Activated CD4-positive, alpha-beta T cell treated with anti-CD3 and anti-CD28 coated beads for 36 hours (primary cell): ENCODE measurements at places on chromosomes 4 and X. TPM values are rescaled to one million over a fixed set of nuclear protein-coding genes. Genes with fewer than 3 reads are reported as not detected.

DNA sequence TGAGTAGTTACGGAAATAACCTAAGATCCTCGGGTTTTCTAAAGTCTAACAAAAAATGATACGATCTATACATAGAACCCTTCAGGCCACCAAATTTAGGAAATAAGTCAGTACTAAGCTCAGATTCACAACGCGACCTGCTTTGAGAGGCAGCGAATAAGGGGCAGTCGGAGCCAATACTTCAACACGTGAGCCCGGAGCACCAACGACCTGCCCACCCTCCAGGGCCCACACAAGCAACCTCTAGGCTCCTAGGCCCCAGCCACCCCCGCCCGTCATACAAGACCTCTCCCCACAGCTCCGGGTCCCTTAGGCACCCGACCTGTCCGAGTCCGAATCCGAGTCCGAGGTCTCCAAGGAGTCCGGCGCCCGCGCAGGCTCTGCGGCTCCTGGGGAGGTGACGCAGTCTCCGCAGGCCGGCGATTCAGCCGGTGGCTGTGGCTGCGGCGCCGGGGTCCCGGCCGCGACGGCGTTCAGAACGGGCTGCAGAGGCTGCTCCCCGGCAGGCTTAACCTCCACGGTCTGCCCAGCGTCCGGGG is 580 bp downstream of the NAF1 start:
- H3K36me3 ChIP-seq, result peaks cover 40% of the 10 kb centered on the region
- H3K4me3 ChIP-seq, result peak overlapping the region; percentile 81
- H3K27me3 ChIP-seq, result no peaks in the 10 kb centered on the region
- peak overlapping the region; percentile 89 for H3K27ac ChIP-seq

Gene TRPC5OS
- total RNA-seq, result not detected

DNA sequence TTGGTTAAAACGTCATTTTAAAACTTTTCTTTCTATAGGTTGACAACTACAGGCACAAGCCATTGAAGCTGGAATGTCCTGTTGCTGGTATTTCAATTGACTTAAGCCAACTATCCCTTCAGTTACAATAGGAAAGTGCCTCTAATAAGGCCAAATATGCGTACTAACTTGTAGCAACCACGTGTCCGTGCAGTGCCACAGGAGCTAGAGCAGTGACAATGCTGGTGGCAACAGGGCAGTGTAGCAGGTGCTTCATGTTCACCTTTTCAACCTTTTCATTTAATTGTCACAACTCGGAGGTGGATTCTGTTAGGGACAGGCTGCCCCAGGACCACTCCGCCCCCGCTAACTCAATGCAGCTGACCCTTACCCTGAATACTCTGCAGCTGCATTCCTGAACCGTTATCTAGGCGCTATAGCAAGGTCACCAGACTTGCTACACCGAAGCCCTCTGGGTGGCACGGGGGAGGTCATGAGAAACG is 37.7 kb downstream of the ERVMER34-1 start:
- peaks cover 48% of the 10 kb centered on the region for H3K36me3 ChIP-seq
- peak overlapping the region; percentile 90 for H3K4me3 ChIP-seq
- peak overlapping the region; percentile 99 for H3K27ac ChIP-seq
- no peaks in the 10 kb centered on the region for H3K27me3 ChIP-seq
- peak; percentile 20 for DNase-seq
- H3K4me1 ChIP-seq, result peaks cover 45% of the 10 kb centered on the region

GRCh38 chr4:82737354-82737753 is 61.2 kb downstream of the SCD5 start:
- H3K36me3 ChIP-seq, result no peaks in the 10 kb centered on the region
- no peak for DNase-seq
- H3K4me3 ChIP-seq, result no peak overlapping the region
- no peak overlapping the region for H3K27ac ChIP-seq
- H3K4me1 ChIP-seq, result peaks cover 2% of the 10 kb centered on the region
- H3K27me3 ChIP-seq, result peaks cover 4% of the 10 kb centered on the region
